Activated T-cell treated with anti-CD3 and anti-CD28 coated beads for 1 hour (primary cell): ENCODE measurements at places on chromosomes 6 and 20.
A peak's percentile ranks its signal among the peaks of the same experiment; 100 is the strongest.

DNA sequence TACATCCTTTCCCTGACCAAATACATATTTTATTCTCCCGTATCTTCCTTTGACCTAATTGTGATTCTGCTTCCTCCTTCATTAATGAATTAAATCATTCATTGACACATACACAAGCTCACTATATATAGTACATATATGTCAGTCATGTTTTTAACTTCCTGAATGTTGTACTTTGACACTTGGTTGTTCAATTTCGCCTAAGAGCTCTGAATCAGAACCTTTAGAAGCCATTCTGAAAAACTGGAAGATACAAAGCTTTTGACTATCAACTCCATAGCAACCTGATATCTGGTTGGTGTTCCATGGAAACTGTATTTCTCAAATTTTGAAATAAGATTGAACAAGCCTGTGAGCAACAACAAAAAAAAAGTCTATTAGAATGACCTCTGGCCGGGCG lies 27.3 kb upstream of the HFE start:
- no peak for DNase-seq

- DNase-seq: no peak
Observed at GRCh38 chr6:137787016-137787415, 80.0 kb upstream of the TNFAIP3 start.

GRCh38 chr6:40056865-40057264 lies 122.6 kb upstream of the MOCS1 start:
- DNase-seq: no peak

- no peak for DNase-seq
Observed at GRCh38 chr6:111765763-111766162, 107.5 kb downstream of the FYN start.

DNA sequence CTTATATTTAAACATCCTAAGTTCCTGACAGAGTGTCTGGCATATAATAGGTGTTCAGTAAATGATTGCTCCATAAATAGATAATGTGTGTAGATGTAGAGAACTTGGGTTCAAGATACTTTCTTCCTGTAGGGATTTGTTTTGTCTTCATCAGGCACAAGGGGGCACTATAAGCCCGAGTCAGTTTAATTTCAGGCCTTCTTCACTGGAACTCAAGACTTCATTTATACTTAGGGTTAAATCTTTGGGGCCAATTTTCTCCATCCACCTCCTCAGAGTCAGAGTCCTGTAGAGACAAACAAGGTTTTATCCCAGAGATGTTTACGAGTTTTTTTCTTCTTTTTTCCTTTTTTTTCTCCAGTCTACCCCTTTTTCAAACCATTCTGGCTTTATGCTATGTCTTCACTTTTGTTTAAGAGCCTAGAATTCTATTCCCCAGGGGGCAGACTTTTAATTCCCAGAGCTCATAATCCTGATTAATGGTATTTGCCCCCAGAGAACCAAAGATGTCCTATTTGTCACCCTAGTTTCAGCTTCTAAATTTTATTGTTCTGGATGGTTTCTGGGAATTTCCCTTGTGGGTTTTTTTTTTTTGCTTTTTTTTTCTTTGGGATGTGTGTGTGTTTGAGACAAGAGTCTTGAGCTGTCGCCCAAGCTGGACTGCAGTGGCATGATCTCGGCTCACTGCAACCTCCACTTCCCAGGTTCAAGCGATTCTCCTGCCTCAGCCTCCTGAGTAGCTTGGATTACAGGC lies 88.4 kb downstream of the HFE start:
- DNase-seq: peak; percentile 41

GRCh38 chr6:144897441-144897921 lies 612.3 kb downstream of the UTRN start:
- no peak for DNase-seq
